Activated CD4-positive, alpha-beta memory T cell treated with anti-CD3 and anti-CD28 coated beads for 36 hours (primary cell): ENCODE measurements at places on chromosomes 2 and 18. TPM values are rescaled to one million over a fixed set of nuclear protein-coding genes. Genes with fewer than 3 reads are reported as not detected.

DNA sequence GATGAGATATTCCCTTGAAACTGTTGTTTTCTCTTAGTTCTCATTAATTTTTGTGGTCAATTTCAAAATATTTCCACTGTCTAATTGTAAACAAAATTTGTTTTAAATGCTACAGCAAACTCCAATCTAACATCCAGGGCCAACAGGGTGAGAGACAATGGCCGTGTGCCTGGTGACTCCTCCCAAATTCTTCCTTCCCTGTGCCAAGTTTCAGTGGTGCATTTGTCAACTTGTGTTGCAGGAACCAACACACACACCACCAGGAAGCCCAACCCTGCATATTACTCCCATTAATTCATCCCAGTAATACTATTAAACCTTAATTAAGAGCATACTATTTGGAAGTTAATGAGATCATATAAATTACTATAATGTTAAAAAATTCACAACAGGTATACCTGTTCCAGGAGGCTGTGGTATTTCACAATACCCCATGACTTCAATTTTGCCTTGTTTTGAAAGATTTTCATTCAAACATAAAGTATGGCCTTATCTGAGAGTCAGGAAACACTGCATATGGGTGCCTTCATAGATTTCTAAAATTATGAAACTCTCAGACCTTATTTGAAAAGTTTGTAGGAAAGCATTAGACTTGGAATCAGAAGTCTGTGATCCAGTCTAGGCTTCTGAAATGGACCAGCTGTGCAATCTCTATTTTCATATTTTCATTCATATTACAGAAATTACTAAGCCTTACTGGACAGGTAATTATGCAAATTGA is 1.1 kb downstream of the SERPINB2 start:
- no peaks in the 10 kb centered on the region for H3K36me3 ChIP-seq
- no peak overlapping the region for H3K27ac ChIP-seq
- H3K27me3 ChIP-seq = peaks cover 22% of the 10 kb centered on the region
- peaks cover 6% of the 10 kb centered on the region for H3K4me1 ChIP-seq
- no peak for DNase-seq

Gene RGPD3
- total RNA-seq = 0.31 TPM

Gene DLX1
- total RNA-seq = not detected

- H3K4me1 ChIP-seq = no peaks in the 10 kb centered on the region
- H3K27me3 ChIP-seq = no peaks in the 10 kb centered on the region
- no peak for DNase-seq
Measured at GRCh38 chr2:64793701-64794100, 140.0 kb upstream of the SERTAD2 start.

GRCh38 chr18:5948781-5949180 is 53.5 kb upstream of the TMEM200C start:
- H3K4me1 ChIP-seq = no peaks in the 10 kb centered on the region
- H3K36me3 ChIP-seq = no peaks in the 10 kb centered on the region
- H3K27ac ChIP-seq = no peak overlapping the region
- DNase-seq = no peak
- H3K27me3 ChIP-seq = peaks cover 1% of the 10 kb centered on the region

- H3K4me1 ChIP-seq = peaks cover 24% of the 10 kb centered on the region
- H3K36me3 ChIP-seq = peaks cover 23% of the 10 kb centered on the region
- no peaks in the 10 kb centered on the region for H3K27me3 ChIP-seq
- H3K4me3 ChIP-seq = no peak overlapping the region
Measured at GRCh38 chr18:21763846-21764646, 23.5 kb downstream of the MIB1 start.

- no peaks in the 10 kb centered on the region for H3K27me3 ChIP-seq
- no peaks in the 10 kb centered on the region for H3K36me3 ChIP-seq
- no peaks in the 10 kb centered on the region for H3K4me1 ChIP-seq
- no peak overlapping the region for H3K27ac ChIP-seq
Measured at GRCh38 chr2:1294900-1295299, 118.4 kb upstream of the TPO start.

DNA sequence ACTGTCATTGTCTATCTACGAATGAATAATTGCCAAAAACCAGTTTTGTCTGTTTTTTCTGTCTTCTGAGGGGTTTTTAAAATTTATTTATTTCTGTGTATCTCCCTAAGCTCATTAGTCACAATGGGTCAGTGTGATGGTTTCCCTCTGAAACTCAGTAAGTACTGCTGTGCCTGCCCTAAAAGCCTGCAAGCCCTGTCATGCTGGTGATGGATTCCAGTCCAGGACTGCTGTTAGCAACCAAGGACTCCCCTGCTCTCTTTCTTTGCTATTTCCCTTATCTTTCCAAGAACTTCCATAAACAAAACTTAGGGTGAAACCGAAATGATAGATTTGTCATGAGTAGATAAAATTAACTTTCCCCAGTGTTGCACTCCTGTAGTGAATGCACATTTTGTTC is 11.8 kb upstream of the DSG2 start:
- H3K4me3 ChIP-seq = no peak overlapping the region
- H3K4me1 ChIP-seq = no peaks in the 10 kb centered on the region
- DNase-seq = no peak
- peaks cover 4% of the 10 kb centered on the region for H3K27me3 ChIP-seq
- H3K27ac ChIP-seq = no peak overlapping the region

Gene C1QL2
- total RNA-seq = not detected

GRCh38 chr2:234981197-234982095 is 29.6 kb downstream of the SH3BP4 start:
- H3K36me3 ChIP-seq = no peaks in the 10 kb centered on the region
- no peak overlapping the region for H3K4me3 ChIP-seq
- no peaks in the 10 kb centered on the region for H3K4me1 ChIP-seq
- no peak overlapping the region for H3K27ac ChIP-seq
- peaks cover 2% of the 10 kb centered on the region for H3K27me3 ChIP-seq

- peaks cover 77% of the 10 kb centered on the region for H3K4me1 ChIP-seq
- peaks cover 28% of the 10 kb centered on the region for H3K36me3 ChIP-seq
- H3K27me3 ChIP-seq = no peaks in the 10 kb centered on the region
- no peak overlapping the region for H3K4me3 ChIP-seq
Measured at GRCh38 chr2:62215306-62216064, 19.6 kb downstream of the B3GNT2 start.

GRCh38 chr2:562391-563364 is 114.5 kb downstream of the TMEM18 start:
- no peak for DNase-seq
- no peaks in the 10 kb centered on the region for H3K36me3 ChIP-seq
- no peak overlapping the region for H3K27ac ChIP-seq
- H3K4me3 ChIP-seq = no peak overlapping the region

Gene TUBA4B
- total RNA-seq = not detected

Gene CNNM4
- total RNA-seq = 8.2 TPM

DNA sequence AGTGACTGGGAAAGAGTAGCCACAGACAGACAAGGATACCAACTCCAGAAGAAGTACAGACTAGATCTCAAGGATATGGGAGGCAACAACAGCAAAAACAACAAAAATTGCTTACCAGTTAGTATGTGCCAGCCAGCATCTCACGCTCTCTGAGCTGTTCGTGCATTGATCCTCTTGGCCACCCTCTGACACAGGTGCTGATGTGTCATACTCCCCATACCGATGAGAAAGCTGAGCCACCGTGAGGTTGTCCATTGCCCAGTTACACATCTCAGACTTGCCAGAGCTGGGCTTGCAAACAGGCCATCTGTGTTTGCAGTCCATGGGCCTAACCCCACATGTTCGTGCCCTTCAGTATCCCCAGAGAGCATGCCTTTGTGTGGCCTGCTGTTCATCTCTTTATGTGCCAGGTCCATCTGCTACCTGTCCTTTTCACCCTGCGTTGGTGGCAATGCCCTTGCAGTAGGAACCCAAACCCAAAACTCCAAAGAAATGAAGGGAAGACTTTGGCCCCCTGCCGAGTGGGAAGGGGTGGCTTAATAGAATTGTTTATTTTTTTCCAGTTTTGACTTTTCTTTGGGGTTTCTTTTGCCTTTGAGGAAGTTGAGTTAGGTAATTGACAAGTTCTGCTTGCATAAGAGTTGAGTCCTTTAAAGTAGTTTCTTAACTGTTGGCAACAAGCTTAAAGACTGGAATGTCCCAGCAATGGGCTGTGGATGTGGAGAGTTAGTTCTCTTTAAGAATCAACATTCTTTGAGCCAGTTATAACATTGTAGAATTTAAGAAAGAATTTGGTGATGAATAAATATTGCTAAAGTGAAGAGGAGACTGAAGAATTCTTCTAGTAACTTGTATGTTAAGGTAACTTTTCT is 46.7 kb downstream of the LYPD6B start:
- H3K4me3 ChIP-seq = no peak overlapping the region
- H3K27ac ChIP-seq = no peak overlapping the region
- DNase-seq = no peak
- no peaks in the 10 kb centered on the region for H3K4me1 ChIP-seq
- H3K27me3 ChIP-seq = peaks cover 2% of the 10 kb centered on the region

GRCh38 chr2:236976266-236977062 is 109.2 kb upstream of the COPS8 start:
- H3K4me1 ChIP-seq = no peaks in the 10 kb centered on the region
- no peak overlapping the region for H3K4me3 ChIP-seq
- no peaks in the 10 kb centered on the region for H3K27me3 ChIP-seq
- no peak for DNase-seq

Gene SOCS6
- total RNA-seq = 1.3 TPM

Gene RBFA
- 31.8 TPM for total RNA-seq

DNA sequence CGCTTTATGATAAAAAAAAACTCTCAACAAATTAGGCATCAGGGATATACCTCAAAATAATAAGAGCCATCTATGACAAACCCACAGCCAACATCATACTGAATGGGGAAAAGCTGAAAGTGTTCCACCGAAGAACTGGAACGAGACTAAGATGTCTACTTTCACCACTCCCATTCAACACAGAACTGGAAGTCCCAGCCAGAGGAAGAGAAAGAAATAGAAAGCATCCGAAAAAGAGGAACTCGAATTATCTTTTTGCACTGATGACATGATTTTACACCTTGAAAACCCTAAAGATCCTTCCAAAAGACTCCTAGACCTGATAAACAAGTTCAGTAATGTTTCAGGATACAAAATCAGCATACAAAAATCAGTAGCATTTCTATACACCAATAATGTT is 121.6 kb downstream of the ZRANB3 start:
- H3K4me3 ChIP-seq = no peak overlapping the region
- H3K27me3 ChIP-seq = no peaks in the 10 kb centered on the region
- peaks cover 27% of the 10 kb centered on the region for H3K36me3 ChIP-seq
- no peak overlapping the region for H3K27ac ChIP-seq
- no peak for DNase-seq

DNA sequence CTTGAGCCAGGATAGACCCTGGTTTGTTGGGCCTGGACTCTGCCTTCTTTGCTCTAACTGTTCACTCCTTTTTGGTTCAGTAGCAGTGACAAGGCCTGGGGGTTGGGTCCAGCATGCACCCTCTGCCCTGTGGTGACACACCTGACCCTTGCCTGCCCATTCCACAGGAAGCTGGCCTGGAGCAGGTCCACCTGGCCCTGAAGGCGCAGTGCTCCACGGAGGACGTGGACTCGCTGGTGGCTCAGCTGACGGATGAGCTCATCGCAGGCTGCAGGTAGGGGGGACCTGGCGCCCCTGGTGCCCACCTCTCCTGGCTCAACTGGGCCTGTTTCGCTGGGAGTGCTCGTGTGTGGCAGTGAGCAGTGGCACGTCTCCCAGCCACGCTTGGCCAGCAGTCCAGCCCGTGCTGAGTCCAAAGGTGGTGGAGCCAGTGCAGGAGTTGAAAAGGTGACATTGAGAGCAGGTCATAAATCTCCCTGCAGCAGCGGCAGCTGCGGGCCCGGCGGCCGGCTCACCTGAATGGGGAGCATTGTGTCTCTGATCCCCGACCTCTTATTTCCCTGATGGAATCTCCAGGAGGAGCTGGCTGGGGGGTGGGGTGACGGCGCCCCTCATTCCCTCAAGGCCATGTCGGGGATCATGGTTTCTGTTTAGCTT is 102.6 kb downstream of the DYSF start:
- H3K36me3 ChIP-seq = no peaks in the 10 kb centered on the region
- DNase-seq = no peak
- no peaks in the 10 kb centered on the region for H3K4me1 ChIP-seq
- no peak overlapping the region for H3K4me3 ChIP-seq
- no peaks in the 10 kb centered on the region for H3K27me3 ChIP-seq
- no peak overlapping the region for H3K27ac ChIP-seq

Gene CSRNP3
- not detected for total RNA-seq

Gene OSBPL6
- 1.5 TPM for total RNA-seq

DNA sequence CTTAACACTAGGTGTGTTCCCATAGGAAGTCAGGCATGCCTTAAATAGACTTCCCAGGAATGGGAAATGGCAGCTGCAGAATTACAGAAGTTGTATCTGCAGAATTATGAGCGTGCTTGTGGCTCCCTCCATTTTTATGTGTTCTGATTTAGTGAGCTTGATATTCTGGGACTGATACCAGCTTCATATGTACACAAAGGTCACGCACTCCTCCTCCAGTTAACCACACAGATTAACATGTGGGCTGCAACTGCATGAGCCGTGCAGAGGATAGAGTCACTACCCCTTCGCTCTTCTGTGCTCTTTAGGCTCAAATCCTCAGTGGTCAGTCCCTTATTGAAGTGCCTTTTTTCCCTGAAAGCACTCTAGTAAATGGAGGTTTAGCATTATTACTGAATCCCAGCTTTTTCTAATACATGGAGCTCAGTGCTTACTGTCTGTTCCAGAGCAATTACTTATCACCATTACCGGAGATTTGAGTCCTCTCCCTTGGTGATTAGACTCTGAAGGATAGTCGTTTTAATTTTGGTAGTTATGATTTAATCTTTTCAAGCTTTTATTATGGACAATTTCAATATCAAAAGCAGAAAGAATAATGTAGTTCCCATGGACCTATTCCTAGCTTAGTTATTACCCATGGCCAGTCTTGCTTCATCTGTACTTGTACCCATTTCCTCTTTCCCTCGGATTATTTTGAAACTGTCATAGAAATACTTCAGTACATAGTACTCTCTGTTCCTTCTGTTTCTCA is 238.3 kb downstream of the PRKCE start:
- H3K36me3 ChIP-seq = no peaks in the 10 kb centered on the region
- H3K27me3 ChIP-seq = no peaks in the 10 kb centered on the region
- DNase-seq = no peak
- H3K4me3 ChIP-seq = no peak overlapping the region
- no peak overlapping the region for H3K27ac ChIP-seq

DNA sequence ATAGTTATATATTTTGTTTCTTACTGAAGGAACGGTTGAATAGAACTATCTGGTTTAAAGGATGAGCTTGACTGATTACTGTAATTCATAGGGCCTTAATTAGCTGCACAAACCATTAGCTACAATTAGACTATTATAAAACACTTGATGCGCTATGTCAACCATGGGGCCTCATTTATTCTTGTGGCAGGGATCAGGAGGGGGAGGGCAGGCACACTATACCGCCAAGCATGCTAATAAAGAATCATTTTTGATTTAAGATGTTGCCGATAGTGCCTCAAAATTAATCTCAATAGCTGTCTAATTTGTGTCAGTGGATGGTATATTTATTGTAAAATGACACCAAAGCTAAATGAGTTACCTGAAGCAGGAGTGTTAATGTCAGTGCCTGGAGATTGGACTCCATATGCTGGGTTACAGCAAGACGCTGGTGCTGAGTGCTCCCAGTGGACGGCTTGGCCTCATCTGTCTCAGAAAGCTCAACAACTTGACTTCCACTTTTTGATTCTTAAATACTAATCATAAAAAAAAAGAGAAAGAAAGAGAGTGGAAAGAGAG is 1007.0 kb upstream of the CELF4 start:
- peaks cover 15% of the 10 kb centered on the region for H3K4me1 ChIP-seq
- H3K27me3 ChIP-seq = no peaks in the 10 kb centered on the region
- no peaks in the 10 kb centered on the region for H3K36me3 ChIP-seq
- no peak overlapping the region for H3K4me3 ChIP-seq
- DNase-seq = no peak
